ENCODE measurements at places on chromosomes 1 and 21. TPM values are rescaled to one million over a fixed set of nuclear protein-coding genes. Genes with fewer than 3 reads are reported as not detected.

SPRR1B gene
- not detected for polyA plus RNA-seq

ST6GALNAC3 gene
- 90.2 TPM for polyA plus RNA-seq

AMY1C gene
- not detected for polyA plus RNA-seq

HES3 gene
- polyA plus RNA-seq, result not detected

PGLYRP3 gene
- polyA plus RNA-seq, result not detected

RIMKLA gene
- 0.40 TPM for polyA plus RNA-seq

NECTIN4 gene
- polyA plus RNA-seq, result 1.4 TPM

RAB42 gene
- polyA plus RNA-seq, result 2.3 TPM

TRIM67 gene
- 0.07 TPM for polyA plus RNA-seq

PEAR1 gene
- polyA plus RNA-seq, result 19.2 TPM

RHD gene
- polyA plus RNA-seq, result 0.56 TPM

GRCh38 chr1:231861541-231862481 is 235.2 kb downstream of the DISC1 start:
- no peak for DNase-seq

GRCh38 chr1:43932786-43933385 is 715 bp upstream of the ARTN start:
- DNase-seq, result no peak

- no peak for DNase-seq
These were observed 98.0 kb downstream of the KCNJ15 start for GRCh38 chr21:38354746-38355145.

GRCh38 chr1:86703696-86704457 is 499 bp upstream of the SH3GLB1 start:
- peak; percentile 38 for DNase-seq

DNA sequence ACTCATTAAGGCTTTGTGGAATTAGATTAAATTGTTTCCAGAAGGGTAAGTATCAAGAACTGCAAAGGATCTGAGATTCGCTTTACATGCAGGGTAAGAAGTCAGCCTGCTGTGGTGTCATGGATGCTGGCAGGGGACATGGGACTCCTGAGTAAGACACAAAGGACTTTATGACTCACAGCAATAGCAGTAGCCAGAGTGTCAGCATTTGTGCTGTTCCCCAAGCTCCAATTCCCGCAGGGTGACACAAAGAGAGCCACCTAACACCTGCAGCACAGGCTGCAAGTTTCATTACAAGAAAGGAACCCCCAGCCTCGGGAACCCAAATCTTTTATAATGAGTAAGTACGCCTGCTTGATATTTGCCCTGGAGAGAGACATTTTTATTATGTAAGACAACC is 298.1 kb upstream of the POU3F1 start:
- DNase-seq, result no peak

GRCh38 chr1:236016083-236016482 is 48.8 kb downstream of the NID1 start:
- no peak for DNase-seq

- no peak for DNase-seq
These were observed 3.3 kb upstream of the FMO4 start for GRCh38 chr1:171310661-171311087.

DNA sequence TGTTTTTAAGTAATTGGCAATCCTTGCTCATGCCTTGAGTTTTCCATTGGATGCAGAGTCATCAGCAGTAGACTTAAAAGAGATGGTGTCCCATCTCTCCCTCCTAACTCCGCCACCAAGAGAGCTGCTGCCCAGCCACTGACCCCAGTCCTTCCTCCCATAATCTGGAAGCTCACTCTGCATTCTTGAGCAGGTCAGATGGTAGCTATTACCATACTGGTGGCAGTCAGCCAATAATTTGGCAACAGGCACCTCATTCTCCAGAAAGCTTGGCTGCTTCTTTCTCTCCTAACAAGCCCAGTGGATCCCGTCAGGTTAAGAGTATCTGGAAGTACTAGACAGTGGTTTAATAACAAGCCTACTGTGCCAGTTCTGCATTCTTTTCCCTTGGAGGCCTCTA is 272.1 kb downstream of the ZNF648 start:
- DNase-seq, result no peak

DNA sequence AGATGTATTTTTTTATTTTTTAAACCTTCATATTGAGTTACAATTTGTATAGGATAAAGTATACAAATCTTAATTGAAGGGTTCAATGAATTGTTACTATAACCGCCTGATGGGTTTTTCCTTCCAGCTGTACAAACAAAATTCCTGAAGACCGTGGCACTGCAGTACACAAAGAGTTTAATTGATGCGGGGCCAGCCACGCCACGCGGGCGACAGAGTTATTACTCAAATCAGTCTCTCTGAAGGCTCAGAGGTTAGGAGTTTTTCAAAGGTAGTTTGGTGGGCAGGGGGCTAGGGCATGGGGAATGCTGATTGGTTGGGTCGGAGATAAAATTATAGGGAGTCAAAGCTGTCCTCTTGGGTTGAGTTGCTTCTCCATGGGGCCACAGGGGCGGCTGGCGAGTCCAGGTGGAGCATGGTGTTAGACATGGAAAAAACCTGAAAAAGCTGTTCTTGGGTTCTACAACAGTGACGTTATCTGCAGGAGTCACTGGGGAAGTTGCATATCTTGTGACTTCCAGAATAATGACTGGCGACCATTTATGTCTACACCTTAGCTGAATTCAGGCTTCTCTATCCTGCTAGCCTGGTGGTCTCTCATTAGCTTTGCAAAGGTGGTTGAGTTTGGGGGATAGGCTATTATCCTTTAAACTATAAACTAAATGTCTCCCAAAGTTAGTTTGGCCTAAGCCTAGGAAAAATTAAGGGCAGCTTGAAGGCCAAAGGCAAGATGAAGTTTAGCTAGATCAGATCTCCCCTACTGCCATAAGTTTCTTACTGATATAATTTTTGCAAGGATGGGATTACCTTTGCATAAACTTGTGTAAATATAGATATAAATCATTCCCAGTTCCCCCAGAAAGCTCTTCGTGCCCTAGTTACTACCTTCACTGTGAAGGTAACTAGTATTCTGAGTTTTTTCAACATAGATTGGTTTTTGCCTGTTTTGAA is 13.0 kb upstream of the TMEM9 start:
- DNase-seq, result no peak

GRCh38 chr1:226872437-226872836 is 2.0 kb downstream of the PSEN2 start:
- no peak for DNase-seq

GRCh38 chr21:40099809-40100208 is 232.6 kb downstream of the PCP4 start:
- no peak for DNase-seq

DNA sequence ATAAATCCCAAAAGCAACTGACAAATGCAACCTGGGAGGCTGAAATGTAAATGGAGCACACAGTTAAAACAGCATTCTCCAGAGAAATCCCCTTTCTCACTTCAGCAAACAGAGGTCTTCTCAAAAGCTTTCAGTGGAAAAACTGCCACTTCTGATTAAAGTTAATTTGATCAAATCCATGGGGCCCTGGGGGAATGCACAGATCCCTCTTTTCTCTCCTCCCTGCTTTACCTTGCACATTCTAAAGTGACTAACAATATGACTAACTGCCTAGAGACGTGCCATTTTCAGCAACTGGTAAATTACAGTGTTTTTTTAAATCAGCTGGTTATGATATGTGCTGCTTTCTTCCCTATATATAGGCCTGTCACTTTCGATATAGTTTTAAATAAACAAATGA is 142.5 kb downstream of the RERE start:
- no peak for DNase-seq

- no peak for DNase-seq
These were observed 33.6 kb downstream of the MAN1C1 start for GRCh38 chr1:25650289-25650576.

DNA sequence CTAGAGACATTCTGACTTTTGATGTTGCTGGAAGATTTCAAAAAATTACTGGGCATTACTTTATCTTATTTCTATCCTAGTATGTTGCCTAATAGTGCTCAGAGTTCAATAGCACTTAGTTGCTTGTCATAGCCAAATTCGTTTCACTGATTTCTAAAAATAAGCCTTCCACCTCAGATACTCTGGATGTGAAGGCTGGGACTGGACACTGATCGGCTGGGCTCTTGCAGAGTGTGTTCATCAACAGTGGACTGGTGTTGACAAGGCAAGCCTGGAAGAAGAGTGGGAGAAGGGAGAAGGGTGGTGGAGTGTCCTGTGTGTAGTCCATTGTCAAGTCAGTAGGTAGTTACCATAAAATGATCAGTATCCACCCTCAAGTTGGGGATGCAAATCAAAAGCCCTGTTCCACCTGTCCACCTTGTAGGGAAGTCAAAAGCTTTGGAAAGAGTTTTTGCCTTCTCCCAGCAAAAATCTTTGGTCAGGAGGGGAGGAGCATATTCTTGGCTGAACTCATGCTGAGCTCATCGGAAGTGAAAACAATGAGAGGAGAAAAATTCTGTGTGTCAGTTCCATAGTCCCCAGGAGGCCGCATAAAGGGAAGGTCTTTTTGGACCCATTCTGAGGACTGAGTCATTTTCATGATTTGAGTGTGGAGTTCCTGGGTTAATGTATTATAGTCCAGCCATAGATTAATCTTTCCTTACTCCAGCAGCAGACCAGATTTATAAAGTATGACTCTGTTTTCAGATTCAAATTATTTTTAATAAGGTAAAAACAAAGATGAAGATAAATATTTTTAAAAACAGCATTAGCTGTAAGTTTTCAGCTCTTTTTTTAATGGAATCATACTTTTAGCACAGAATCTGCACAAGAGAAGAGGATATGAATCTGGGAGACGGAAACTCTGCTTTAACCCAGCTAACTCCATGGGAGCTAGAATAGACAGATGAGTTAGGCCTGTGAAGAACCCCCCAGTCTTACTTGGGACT is 99.5 kb upstream of the BMP8A start:
- no peak for DNase-seq

GRCh38 chr1:7329868-7330615 is 441.1 kb upstream of the VAMP3 start:
- no peak for DNase-seq

- no peak for DNase-seq
These were observed 30.2 kb upstream of the DDX59 start for GRCh38 chr1:200699871-200700270.

- no peak for DNase-seq
These were observed 35.4 kb upstream of the CD1D start for GRCh38 chr1:158145173-158145719.

- no peak for DNase-seq
These were observed 24.6 kb upstream of the COL9A2 start for GRCh38 chr1:40341491-40342380.

- DNase-seq, result no peak
These were observed 70.0 kb downstream of the TRABD2B start for GRCh38 chr1:47927165-47927564.

- DNase-seq, result no peak
These were observed 121.8 kb downstream of the TBX15 start for GRCh38 chr1:118866330-118866729.

DNA sequence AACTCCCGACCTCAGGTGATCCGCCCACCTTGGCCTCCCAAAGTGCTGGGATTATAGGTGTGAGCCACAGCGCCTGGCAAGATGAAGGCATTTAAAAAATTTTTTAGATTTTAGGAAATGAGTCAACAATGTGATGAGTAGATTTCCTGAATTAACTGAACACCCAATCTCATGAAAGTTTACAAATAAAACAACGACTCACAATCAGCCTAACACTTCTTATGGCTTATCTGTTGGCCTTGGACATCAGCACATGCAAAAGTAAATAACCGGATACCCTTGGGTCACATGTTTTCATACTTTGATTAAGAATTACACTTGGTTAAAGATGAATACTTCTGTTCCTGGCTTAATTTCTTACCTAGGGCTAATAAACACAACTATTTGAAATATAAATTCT is 3.0 kb downstream of the GNG12 start:
- DNase-seq, result no peak

GRCh38 chr1:102884238-102884637 is 224.1 kb downstream of the COL11A1 start:
- DNase-seq, result peak; percentile 5

- no peak for DNase-seq
These were observed 37.1 kb downstream of the STIL start for GRCh38 chr1:47276850-47277249.

DNA sequence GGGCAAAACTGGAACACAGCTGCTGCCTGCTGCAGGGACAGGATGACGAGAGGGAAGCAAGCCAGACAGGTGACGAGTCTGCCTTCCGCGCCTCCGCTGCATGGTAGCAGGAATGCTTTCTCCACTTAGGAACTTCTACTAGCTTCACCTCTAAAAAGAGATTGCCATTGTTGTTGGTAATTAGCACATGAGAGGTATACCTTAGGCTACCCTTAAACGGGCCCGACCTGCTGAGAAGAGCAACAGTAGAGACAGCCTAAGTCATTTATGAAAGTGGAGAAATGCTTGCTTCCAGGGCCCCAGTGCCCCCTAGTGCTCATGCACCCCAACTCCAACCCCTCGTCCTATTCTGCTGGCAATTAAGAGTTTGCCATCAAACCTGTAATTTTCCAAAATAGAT is 96.9 kb upstream of the AKT3 start:
- no peak for DNase-seq

- DNase-seq, result no peak
These were observed 31.2 kb downstream of the IFNAR1 start for GRCh38 chr21:33355996-33356395.

GRCh38 chr1:29120367-29120766 is 3.3 kb downstream of the TMEM200B start:
- no peak for DNase-seq

- no peak for DNase-seq
These were observed 8.3 kb downstream of the CITED4 start for GRCh38 chr1:40853885-40854170.

GRCh38 chr1:243595527-243596210 is 254.4 kb downstream of the AKT3 start:
- DNase-seq, result no peak

- DNase-seq, result no peak
These were observed 7.0 kb downstream of the S100A10 start for GRCh38 chr1:151986501-151987190.
